ENCODE measurements at places on chromosomes 6 and 20.

DNA sequence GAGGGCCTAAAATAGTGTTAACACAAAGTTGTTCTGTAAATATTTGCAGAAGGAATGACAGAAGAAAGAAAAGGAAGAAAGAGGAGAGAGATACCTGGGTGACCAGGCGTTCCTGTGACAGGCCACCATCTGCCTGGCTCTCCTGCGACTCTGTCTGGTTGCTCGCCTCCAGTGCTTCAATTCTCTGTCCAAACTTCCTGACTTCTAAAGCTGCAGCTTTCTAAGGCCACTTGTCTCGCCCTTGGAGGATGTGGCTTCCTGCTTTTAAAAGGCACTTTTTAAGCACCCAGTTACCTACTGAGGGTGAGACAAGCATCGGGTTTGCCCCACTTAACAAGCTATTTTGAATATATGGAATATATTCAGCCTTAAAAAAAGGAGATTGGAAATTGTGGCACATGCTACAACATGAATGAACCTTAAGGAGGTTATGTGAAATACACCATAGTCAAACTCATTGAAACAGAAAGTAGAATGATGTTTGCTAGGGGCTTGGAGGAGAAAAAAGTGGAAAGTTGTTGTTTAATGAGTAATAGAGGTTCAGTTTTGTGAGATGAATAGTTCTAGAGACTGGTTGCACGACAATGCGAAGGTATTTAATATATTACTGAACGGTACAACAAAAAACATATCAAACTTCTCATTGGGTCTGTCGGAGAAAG, 32.8 kb downstream of the VIP start:
- no peak for DNase-seq

GRCh38 chr6:43336382-43336781, 27.8 kb upstream of the CRIP3 start:
- no peak for DNase-seq

GRCh38 chr6:3308106-3308505, 49.4 kb downstream of the PSMG4 start:
- no peak for DNase-seq

DNA sequence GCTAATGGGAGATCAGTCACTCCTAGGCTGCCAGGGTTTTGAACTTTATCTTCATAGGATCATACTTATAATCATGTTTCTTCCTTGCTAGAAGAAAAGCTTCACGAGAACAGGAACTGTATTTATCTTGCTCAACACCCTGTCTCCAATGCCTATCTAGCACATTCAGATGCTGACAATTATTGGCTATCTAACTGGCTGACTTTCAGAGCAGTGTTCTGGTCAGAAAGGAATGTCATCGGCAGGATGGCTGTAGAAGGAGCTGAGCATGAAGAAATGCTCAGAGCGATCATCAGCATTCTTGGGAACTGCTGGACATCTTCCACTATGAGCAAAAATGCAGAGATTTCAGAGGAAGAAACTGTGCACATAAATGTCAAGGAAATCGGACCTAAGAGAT, 628.0 kb upstream of the NRSN1 start:
- DNase-seq, result peak; percentile 43

GRCh38 chr6:143775336-143775735, 67.8 kb upstream of the LTV1 start:
- DNase-seq, result no peak

DNA sequence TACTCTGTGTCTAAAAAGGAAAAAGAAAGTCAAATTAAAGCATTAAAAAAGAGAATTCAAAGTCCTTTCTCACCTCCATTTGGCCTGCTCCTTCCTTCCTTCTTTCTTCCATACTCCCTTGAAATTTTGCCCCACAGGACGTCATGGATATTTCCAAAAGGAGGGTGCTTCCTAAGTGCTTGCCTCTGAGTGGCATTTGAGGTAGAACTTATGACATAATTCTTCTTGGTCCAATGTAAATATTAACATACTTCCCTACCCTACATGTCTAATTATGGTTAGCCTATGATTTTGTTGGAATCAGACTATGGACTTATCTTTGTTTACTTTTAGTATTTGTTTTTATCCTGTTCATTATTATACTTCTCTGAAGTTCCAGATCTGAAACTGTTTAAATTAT, 132.3 kb downstream of the PFDN4 start:
- no peak for DNase-seq

DNA sequence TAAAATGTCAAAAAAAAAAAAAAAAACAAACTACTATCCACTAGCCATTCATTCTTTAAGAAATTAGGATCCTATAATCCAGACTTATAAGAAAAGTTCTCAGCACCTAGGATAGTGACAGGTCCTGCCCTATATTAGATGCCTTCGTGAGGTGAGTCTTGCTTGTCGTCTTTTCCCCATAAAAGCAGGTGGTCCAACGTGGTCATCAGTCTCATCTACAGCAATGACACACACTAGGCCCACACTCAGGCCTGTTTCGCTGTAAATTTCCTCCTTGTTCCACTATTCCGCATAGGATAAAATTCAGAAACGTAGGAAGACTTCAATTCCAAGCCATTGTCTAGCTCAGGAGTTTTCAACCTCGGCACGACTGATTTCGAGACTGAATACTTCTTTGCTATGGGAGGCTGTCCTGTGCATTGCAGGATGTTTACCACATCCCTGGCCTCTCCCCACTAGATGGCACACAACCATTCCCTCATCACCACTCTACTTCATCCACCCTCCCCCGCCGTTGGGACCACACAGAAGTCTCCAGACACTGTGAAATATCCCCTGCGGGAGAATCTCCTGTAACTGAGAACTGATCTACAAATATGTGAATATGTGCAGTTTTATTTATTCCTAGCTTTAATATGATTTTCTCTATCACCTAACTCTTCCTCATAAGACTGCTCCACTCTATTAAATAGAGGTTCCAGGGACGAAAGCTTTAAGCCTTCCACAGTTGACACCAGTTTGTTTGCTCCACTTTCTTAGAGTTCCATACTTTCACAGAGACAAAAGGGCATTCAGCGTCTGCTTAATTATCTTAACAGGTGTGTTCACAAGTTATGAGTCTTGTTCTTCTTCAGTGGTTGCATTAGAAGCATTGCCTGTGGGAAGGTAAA, 346.3 kb downstream of the BMP2 start:
- peak; percentile 15 for DNase-seq

- DNase-seq, result peak; percentile 83
These were observed 32.4 kb upstream of the TIAM2 start for GRCh38 chr6:154962753-154963152.

GRCh38 chr6:164142322-164142721, 727.8 kb downstream of the QKI start:
- no peak for DNase-seq

DNA sequence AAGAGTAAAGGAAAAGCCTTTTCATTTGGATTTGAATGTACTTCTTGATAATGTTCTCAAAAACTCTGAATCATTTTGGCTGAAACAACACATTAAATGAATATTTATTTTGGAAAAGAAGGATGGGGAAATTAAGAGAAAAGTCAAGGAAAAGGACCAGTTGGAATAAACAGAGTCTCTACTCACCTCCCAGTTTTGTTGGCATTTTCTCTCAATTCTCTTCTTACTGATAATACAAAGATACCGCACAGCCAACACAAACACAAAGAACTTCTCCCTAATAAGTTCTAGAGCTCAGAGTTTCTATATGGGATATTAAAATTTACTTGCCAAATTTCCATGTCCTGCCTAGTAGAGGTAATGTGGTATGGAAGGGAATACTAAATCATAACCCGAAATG, 13.1 kb downstream of the EPM2A start:
- no peak for DNase-seq

DNA sequence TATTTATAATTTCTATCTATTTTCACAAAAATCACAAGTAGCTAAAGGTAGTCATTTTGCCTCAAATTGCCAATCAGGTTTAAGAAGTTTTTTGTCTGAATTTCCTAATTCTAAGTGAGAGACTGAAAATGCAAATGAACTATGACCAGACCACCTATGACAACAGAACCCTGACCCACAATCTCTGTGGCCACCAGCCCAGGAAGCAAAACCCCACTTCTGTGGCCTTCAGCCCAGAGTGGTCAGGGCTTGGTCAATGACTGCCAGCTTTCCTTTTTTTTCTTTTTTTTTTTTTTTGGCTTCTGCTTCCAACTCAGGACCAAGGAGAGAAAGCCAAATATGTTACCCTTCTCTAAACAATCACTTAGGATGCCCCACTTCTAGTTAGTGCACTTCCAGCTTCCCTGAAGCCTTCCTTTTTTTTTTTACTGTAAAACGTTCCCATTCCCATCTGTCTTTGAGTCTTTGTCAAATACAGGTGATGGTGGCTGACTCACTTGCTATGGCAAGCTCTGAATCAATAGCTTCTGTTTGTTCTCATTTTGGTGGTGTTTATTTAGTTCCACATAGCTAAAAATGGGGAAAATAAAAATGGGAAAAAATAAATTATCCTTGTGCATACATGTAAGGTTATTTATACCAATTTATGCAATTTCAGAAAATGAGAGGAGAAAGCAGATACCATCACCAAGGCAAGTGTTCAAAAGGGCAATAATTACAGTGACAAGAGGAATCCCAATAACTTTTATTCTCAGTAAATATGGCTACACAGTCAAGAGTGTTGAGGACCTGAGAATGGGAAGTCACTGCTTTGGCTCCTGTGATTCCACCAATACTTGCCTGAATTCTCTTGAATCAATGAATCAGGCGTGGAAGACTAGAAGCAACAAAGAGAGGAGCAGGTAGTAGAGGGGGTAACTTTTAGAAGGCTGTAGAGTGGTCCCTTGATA, 170.3 kb upstream of the PDE7B start:
- DNase-seq, result no peak

DNA sequence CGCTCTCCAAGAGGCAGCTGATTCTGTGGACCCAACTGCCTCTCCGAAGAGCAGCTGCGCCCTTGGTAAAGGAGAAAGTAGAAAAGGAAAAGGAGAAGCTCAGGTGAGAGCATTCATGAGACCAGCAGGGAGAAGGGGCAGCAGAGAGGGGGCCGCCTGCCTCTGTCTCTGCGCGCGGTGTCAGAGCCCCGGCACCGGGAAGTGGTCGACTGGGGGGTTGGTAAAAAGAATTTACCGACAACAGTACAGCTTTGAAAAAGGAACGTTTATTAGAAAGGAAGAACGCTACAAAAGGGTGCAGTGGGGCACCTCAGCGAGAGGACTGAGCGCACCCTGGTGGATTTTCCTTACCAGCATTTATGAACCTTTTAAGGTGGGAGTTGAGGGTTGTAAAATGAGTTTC, 61.9 kb downstream of the GPR6 start:
- peak; percentile 24 for DNase-seq

DNA sequence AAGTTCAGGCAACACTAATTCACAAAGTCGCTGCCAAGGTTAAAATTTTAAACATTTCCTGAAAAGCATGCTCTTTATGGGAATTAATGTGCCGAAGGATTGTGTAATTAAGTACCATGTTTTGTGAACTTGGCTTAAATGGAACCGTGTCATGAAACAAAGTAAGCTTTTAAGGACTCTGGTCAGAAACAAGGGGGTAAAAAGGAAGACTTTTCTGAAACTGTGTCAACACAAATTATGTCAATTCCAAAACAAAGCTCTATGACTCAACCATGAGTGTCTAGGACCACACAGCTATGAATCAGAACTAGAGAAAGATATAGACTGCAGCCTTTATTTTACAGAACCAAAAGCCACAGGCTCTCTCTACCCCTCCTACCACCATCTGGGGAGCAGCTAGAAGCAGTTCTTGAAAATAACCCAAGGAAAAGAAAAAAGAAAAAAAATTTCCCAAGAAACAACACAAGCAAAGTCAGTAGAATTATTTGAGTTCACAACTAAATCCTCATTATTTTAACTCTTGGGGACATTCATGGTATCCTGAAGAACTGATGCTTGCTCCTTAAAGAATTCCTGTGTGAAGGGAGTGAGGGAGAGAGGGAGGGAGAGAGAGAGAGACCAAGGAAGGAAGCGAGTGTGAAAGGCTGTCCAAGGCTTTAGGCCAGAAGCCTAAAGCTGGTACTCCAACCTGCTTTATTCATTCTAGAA, 81.9 kb downstream of the ZMYND8 start:
- DNase-seq, result peak; percentile 98

DNA sequence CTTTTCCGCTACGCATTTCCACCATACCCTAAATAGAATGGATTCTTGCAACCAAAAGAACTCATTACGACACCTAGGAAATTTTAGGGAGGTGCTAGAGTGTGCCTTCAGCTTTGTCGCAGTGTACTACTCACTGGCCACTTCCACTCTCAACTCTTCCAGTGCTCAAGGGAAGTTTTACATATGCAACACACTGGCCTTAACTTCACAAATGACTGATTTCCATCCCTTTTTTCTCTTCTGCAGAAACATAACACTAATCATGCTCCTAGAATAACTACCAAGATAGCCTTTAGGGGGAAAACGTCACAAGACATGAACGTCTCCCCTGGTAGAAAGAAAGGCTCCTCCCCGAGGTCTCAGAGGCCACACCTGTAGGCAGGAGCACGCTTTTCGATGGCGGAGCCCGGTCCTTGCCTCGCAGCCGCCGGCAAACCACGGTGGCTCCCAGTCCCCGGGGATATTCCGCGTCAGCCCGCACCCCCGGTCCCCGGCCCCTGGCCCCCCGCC, 584 bp downstream of the LYRM4 start:
- peak; percentile 51 for DNase-seq

- no peak for DNase-seq
These were observed 75.3 kb downstream of the ASXL1 start for GRCh38 chr20:32433311-32434021.

DNA sequence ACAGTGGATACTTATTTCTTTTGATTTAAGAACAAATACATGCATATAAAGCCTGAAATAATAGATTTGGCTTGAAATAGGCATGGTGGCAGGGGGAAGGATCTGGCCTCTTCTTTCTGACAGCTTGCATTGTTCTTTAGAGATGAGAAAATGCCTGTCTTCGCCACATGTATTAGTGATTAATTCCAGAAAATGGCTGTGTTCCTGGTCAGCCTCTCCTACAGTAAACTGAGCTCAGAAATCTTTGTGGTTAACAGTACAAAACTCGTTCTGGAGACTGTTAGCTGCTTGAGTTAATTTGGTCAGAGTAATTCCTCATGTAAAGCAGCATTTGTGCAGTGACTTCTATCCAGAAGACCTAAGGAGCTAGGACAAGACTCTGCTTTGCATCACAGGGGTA, 151.5 kb downstream of the EYA4 start:
- DNase-seq, result no peak

GRCh38 chr6:14072084-14072483, 45.5 kb upstream of the CD83 start:
- peak; percentile 41 for DNase-seq

- no peak for DNase-seq
These were observed 22.2 kb downstream of the NHLRC1 start for GRCh38 chr6:18100296-18100695.
